ENCODE measurements at places on chromosomes 7 and 10.

- DNase-seq = no peak
Measured at GRCh38 chr10:71878327-71879034, 27.4 kb upstream of the PSAP start.

DNA sequence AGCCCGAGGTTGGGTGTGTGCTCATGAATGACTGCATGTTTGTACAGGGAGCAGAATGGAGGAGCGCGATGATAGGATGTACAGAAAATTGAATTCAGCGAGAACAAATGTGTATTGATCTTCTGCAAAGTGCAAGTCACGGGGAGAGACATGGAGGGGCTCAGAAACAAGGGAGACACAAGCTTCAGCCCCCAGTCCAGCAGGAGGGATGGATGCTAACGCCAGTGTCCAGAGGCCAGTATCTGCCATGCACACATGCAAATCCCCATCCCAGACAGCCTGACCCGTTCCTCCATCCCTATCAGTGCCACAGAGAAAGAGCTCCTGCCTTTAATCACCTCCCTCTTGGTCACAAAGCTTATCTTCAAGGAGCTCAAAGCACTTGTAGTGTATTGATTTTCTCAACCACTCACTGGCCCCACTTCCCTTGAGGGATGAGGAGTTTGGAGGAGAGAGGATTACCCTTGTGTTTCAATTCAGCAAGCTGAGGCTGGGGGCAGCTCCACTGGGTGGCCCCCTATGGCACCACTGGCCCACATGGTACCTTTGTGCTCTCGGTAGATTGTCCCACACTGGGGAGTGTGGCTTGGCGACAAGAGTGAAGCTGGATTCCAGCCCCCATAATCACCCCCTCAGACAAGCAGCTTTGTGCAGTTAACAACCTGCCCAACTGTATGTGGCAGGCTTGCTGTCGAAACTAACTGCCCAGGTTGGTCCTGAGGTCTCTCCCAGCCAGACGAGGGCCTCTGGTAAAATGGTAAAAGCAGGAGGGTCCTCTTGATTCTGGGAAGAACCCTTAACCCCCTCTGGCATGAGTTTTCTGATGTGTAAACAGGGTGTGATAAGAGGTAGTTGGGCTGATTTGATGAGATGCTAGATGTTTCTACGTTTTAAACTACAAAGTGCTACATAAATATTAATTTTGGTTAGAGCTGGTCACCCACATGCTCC, 151.6 kb upstream of the UNC5B start:
- DNase-seq = no peak

DNA sequence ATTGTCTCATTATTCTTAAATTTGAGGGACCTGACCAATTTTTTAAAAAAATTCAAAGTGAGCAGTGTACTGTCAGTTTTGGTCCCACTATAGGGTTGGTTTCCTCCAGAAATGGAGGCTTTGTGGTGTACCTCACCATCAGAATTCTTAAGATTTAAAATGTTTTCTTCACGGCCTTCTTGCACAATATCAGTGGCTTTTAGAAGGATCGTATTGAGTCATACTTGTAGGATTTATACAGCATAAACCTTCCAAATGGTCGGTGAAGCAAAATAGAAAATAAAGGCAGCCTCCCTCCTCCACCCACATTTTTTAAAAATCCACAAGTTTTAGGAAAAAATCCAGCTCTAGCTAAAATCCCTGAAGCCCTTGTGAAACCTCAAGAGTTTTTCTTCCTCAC, 126.4 kb downstream of the RNLS start:
- no peak for DNase-seq

DNA sequence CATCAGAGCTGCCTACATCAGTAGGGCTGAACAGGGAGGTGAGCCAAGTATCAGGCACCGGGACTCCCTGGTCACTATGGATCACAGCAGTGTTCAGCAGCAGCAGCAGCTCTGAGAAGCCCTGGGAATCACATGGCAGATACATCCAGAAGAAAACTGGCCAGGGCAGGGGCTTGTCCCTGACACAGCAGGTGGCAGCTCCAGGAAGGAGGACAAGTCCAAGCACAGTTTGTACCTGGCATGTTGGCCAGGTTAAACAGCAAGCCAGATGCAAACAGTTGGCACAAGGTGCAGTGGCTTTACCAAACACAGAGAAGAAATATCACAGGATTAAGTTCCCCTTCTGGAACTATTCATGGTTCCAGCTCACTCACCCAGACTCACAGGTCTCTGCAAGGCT, 139.4 kb downstream of the KCNMA1 start:
- no peak for DNase-seq

DNA sequence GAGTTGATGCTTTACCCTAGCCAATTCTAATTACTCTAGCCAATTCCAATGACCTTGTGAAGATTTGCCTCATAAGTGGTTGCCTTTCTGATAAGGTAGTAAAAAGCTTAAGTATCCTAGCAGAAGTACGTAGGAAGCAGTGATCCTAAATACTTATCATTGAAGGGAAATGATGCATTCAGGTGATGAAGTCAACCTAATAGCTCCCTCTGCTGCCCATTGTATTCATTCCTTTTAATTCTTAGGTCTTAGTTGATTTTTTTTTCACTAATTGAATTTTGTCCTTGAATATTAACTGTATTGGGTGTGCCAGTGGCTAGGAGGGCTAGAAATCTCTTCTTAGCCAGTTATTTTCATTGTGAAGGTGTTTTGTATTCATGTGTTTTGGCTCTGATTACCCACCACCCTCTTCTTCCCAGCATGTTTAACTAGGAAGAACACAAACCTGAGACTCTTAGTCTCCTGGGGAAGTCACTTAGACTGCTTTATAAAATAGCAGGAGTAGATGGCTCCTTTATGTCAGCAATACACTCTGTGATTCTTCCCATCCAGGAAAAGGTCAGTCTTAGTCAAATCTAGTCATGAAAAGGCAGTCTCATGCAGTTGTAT, 46.3 kb downstream of the PLEKHA8 start:
- no peak for DNase-seq

DNA sequence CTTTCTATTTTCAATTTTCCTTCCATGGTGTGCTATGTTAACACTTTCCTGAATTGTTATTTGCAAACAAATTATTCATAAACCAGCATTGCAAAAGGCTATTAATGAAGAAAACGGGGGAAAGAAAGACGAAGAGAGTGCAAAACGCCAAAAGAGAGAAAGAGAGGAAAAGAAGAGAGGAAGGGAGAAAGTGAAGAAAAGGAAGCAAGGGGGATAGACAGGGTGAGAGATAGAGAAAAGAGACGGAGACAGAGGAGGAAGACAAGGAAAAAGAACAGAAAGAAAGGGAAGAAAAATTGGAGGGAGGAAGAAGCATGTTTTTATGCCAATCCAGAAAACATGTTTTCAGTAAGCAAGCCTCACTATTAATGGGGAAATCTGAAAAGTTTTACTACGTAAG, 310.6 kb downstream of the TFEC start:
- no peak for DNase-seq
